Choroid plexus epithelial cell (primary cell): ENCODE measurements at places on chromosomes 13 and 19.

DNA sequence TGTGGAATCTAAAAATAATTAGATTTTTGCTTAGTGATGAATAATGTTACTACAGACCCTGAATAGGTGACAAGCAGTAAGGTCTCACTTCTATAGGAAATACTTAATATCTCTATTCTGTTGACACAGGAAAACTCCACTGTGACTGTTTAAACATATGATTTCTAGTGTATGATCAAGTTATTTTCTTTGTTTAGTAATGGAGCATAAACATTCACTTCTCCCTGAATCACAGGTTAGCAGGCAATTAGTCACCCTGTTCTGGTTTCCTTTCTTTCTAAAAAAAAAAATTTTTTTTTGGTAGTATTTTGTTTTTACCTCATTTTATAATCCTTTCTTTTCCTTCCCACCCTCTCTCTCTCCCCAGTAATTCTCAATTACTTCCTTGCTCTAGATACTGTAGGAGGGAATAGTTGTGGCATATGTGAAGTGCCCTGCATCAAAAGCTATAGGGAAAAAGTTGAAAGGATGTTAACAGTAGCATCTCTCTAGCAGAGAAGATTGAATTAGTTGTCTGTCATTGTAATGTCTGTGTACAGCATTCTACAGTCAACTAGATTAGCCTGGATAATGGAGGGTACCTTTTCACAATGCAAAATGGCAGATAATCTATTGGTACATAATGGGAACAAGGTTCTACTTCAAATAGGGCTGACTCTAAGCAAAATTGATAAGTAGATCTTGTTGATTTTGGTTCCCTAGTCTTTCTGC is 3.5 kb downstream of the HS6ST3 start:
- no peak for DNase-seq

- no peak for DNase-seq
These were observed 97.0 kb upstream of the GPR183 start for GRCh38 chr13:99404005-99404755.

GRCh38 chr13:64397701-64398100 is 2832.4 kb downstream of the PCDH9 start:
- DNase-seq, result peak; percentile 43

GRCh38 chr13:74346960-74347359 is 212.8 kb upstream of the KLF12 start:
- DNase-seq, result no peak

GRCh38 chr13:113393226-113393562 is 29.3 kb upstream of the GRTP1 start:
- DNase-seq, result no peak
